MG63 (cell line): ENCODE measurements at places on chromosomes 6 and 20. TPM values are rescaled to one million over a fixed set of nuclear protein-coding genes. Genes with fewer than 3 reads are reported as not detected.

The GGT7 gene
- total RNA-seq = 0.12 and 3.4 TPM in 2 replicates

The RNF217 gene
- total RNA-seq = 7.4 and 10.6 TPM in 2 replicates

The SH3BGRL2 gene
- 0.16 and 1.2 TPM in 2 replicates for total RNA-seq

The RNF182 gene
- total RNA-seq = 0.23 and 0.42 TPM in 2 replicates

The ARG1 gene
- total RNA-seq = not detected in 2 replicates

The GPLD1 gene
- not detected in 2 replicates for total RNA-seq

The DEFB119 gene
- not detected in 2 replicates for total RNA-seq

The CALHM4 gene
- not detected in 2 replicates for total RNA-seq

The VSX1 gene
- not detected in 2 replicates for total RNA-seq

The MAS1 gene
- not detected in 2 replicates for total RNA-seq

The SLC22A16 gene
- total RNA-seq = not detected in 2 replicates

The RIPPLY2 gene
- total RNA-seq = not detected in 2 replicates

The LRFN2 gene
- not detected in 2 replicates for total RNA-seq

The PPP1R3G gene
- 0.16 TPM in 1 of 2 replicates, not detected in the other for total RNA-seq

The BMP6 gene
- total RNA-seq = 0.74 and 0.82 TPM in 2 replicates

The ZC2HC1B gene
- total RNA-seq = not detected in 2 replicates

The OXT gene
- total RNA-seq = not detected in 2 replicates

The ZNF334 gene
- 0.30 TPM in 1 of 2 replicates, not detected in the other for total RNA-seq

The HCK gene
- total RNA-seq = not detected in 2 replicates

The PHACTR2 gene
- total RNA-seq = 23.8 and 26.2 TPM in 2 replicates

The LST1 gene
- not detected in 2 replicates for total RNA-seq

The THBS2 gene
- total RNA-seq = 165 and 194 TPM in 2 replicates

The WFDC10B gene
- total RNA-seq = not detected in 2 replicates

The NRSN1 gene
- not detected in 2 replicates for total RNA-seq

The GSTA1 gene
- total RNA-seq = 2.2 TPM in 2 replicates

The CLPSL1 gene
- total RNA-seq = not detected in 2 replicates

The MOCS1 gene
- 1.4 and 2.6 TPM in 2 replicates for total RNA-seq

The NDUFAF5 gene
- total RNA-seq = 39.2 and 48.8 TPM in 2 replicates

The KIFC1 gene
- 36.6 and 45.5 TPM in 2 replicates for total RNA-seq
